ENCODE measurements at places on chromosomes 6 and 20.

DNA sequence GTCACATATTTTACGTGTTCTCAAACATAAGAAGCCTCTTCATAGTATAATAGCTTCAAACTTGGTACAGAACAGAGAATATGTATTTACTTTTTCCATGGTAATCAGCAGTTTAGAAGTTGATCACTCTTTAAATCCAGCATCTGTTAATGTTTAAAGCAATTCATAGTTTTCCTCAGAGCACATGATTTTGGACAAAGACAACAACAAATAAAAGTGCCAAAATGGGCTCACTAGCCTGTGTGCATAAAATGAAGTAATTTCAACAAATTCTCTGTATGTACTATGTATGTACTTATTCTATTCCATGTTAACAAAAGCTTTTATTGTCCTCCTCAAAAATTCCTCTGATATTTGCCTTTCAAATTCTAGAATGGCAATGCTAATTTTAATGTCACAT is 38.1 kb upstream of the UST start:
- no peak for ATAC-seq

GRCh38 chr6:130583268-130583667 is 217.5 kb downstream of the TMEM200A start:
- no peak for ATAC-seq

DNA sequence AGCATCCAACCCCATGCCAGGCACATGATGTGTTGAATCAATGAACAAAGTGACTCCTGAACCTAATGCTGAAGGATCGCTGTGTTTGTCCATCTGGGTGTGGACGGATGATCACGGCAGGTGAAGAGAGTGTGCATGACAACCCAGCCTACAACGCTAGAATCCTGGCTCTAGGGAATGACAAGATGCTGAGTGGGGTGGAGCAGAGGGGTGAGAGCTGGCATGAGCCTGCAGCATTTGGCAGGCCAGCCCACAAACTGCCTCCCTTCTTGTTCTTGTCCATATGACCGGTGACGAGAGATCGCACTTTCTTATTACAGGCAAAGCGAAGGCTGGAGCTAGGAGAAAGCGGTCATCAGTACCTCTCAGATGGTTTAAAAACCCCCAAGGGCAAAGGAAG is 54.7 kb upstream of the CDKAL1 start:
- no peak for ATAC-seq

DNA sequence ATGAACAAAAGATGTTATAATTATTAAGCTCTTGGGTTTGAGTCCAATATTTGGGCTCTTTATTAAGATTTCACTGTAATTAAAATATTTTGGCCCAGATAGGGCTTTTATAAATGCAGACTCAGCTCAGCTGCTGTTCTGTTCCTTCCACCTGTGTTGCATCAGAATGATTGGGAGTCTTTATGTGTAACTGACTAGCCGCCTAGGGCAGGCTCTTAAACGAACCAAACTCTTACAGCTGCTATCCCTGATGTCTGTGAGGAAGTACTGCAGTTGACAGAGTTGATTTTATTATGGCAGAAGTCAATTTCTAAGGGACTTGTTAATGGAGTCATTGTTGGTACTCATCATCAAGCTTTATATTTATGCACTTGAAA is 144.7 kb downstream of the MYO6 start:
- no peak for ATAC-seq

DNA sequence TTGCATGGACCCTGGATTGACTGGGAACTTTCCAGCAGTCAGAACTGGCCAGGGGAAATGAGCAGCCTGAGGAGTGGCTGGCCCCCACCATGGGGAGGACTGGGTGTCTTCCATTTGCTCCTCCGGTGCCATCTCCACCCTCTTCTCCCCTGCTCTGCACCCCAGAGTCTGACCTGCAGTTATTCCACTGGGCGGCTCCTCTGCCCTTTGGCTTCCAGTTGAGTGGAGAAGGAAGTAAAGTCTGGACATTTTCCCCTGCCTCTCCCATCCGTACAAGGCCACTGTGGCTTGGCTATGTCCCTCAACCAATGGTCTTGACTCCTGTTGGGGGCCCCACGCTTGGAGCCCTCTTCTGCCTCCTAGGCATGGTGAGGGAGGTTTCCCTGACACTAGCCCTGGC is 47.9 kb upstream of the NEDD9 start:
- no peak for ATAC-seq

GRCh38 chr6:2914318-2914660 is 11.2 kb upstream of the SERPINB9 start:
- no peak for ATAC-seq

- ATAC-seq, result no peak
Observed at GRCh38 chr6:19413323-19413722, 423.8 kb upstream of the ID4 start.

DNA sequence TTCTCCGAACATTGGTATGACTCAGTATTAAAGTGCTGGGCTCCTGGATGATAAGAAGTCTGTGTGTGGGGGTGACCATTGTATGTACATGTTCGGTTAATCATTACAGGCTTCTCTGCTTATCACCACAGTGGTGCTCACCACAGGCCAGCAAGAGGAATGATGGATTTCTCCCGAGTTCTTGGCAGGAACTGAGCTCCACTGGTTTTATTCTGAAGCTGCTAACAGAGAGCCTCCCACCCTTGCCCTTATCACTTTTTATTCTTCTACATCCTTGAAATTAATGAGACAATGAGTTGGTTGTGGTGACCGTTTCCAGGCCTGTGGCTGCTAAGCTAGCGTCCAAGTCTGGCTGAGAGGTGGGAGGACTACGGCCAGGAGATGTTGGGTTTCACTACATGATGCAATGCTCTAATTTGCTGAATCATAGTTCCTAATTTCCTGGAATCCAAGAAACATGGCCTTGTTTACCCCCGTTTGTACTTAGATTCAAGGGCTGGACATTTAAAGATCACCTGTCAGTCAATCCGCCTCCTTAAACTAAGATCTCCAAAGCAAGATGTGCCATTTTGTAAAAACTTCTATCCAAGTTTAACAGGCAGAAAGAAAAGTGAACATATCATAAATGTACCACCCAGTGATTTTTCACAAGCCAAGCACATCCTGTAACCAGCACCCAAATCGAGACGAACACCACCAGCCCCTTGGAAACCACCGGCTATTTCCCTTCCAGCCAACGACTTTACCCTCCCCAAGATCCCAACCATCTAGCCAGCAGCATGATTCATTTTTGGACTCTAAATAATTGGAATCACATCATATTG is 172.5 kb downstream of the FOXA2 start:
- no peak for ATAC-seq

DNA sequence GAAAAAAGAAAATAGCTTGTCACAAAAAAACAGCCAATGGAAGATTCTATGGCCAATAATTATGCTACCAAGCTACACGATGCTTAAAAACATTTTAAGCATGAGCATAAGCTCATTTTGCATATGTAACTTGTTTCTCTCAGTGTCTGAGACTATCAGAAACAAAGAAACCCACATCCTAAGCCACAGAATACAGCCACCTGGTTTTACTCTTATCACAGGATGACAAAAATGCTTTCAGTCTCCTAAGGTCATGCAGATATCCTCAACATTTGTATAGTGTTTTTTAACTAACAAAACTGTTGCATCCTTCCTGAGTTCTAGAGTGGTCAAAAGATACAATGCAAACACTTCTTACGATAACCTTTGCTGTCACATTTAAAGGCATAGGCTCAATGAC is 172.1 kb upstream of the RUNX2 start:
- ATAC-seq, result peak; percentile 92

DNA sequence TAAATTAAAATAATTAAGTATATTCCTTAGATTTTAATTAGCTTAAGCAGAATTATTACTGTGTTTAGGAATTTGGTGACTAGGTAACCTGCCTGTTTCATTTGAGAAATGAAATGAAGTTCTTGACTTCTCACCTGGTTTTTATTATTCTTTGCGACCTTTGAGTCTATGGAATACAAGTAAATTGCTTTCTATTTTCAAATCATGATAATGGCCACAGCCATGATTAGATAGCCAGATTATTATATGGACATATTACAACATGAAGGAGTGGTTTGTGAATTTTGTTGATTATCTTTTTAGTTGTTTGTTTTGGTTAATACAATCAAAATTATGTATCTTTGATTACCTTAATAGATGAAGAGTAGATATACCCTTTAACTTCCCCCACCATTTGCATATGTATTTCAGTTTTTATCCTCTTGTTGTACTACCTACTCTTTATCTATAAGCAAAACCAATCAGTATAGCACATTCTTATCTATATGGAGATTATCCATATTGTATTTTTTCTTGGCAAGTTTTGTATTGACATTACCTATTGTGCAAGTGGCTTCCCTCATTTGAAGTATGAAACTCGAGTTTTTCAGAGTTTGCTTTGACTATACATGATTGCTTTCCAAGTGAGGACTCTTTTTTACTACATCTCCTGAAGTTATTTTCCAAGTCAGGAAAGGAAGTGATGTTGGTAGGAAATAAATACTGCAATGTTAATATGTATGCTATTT is 47.9 kb downstream of the CD2AP start:
- no peak for ATAC-seq

GRCh38 chr20:571754-572441 is 28.3 kb upstream of the CSNK2A1 start:
- ATAC-seq, result no peak

GRCh38 chr20:22928679-22929078 is 106.4 kb upstream of the SSTR4 start:
- ATAC-seq, result no peak

GRCh38 chr20:21125072-21125848 is 622 bp upstream of the KIZ start:
- ATAC-seq, result no peak

- no peak for ATAC-seq
Observed at GRCh38 chr6:18148304-18149025, 6.4 kb downstream of the TPMT start.

- no peak for ATAC-seq
Observed at GRCh38 chr6:105862936-105863607, 223.1 kb upstream of the PRDM1 start.

GRCh38 chr6:106623039-106623438 is 6.3 kb downstream of the RTN4IP1 start:
- no peak for ATAC-seq

- no peak for ATAC-seq
Observed at GRCh38 chr6:109309917-109310316, 72.3 kb downstream of the CD164 start.
